ENCODE measurements at places on chromosomes 3 and 15.

GRCh38 chr3:126367316-126367805, 10.2 kb upstream of the KLF15 start:
- DNase-seq: no peak

GRCh38 chr3:66836363-66837152, 161.5 kb upstream of the KBTBD8 start:
- peak; percentile 4 for DNase-seq

DNA sequence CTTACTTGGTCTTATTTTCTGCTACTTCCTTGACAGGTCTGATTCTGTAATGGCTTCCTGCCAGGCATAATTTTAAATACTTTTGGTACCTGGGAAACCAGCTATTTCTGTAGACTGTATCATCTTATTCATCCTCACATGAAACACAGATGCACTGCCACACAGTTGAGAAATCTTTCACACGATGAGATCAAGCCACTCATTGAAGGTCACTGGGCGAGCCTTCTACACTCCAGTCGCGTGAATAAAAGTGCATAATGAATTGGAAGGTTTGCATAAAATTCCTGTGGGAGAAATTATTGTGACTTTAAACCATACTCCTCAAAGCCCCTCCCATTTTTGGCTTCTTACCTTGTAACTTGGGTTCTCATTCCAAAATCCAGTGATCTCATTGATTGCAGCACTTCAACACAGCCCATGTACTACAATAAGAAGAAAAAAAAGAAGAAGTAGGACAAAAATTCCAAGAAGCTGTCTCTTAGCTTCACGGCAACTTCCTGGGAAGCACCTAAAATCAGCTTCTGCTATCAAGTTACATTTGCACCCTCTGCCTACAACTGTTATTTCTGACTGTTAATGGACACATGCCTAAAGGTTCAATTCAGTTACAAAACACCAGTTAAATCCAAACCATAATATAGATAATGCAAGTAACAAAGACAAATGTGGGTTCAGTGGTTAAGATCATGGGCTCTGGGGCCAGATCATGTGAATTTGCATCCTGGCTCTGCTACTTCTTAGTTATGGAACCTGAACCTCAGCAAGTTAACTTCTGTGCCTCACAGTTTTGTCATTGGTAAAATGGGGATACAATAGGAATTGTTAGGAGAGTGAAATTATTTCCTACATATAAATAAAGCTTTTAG, 39.0 kb downstream of the SHC4 start:
- peak; percentile 57 for DNase-seq

DNA sequence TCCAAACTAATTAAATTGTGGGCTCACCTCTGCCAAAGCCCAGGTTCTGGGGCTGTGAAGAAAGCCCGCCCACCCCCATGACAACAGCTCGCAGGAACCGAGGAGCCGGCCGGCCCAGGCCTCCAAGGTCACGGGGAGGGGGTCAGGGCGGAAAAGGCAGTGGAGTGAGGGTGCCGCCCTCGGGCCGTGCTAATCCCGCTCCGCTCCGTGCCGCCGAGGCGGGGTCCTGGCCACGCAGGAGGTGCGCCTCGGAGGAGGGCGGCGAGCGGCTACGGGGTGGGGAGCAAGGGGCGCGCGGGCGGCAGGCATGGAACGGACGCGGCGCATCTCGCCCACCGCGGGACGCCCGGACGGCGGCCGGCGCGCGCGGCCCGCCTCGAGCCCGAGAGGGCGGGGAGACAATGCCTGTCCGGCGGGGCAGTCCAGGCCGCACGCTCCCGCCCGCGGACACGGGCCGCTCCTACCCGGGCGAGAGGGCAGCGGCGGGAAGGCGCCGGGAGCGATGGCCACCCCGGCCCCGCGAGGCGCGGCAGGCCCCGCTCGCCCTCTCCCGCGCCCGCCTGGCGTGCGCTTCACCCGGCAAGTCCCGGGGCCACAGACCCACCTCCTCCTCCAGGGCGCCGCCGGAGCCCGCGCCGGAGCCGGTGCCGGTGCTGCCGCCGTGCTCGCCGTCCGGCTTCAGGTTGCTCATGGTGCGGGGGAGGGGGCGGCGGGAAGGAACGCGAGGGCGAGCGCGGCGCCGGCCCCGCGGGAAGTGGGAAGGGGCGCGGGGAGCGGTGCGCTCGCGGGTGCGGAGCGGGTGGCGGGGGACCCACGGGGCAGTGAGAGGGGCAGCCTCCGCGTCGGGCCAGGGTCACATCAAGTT, 528 bp downstream of the RBPMS2 start:
- DNase-seq: peak; percentile 14

DNA sequence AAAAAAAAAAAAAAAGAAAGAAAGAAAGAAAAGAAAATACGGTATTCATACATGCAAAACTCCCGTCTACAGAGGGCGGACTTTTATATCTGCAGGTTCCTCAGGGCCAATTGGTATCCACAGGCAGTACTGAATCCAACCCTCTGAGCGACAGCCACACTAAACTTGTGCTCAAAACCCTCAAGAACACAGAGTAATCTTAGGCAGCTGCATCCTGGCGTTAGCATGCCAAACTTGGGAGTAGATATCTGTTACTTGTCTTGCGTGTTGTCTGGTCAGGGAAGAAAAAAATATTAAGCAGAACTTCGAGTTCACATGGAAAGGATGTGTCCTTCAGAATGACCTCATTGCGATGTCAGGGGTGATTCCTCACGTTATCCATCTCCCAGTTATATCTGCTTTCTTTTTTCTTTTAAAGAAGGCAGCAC, 12.8 kb downstream of the SNAP23 start:
- DNase-seq: no peak

DNA sequence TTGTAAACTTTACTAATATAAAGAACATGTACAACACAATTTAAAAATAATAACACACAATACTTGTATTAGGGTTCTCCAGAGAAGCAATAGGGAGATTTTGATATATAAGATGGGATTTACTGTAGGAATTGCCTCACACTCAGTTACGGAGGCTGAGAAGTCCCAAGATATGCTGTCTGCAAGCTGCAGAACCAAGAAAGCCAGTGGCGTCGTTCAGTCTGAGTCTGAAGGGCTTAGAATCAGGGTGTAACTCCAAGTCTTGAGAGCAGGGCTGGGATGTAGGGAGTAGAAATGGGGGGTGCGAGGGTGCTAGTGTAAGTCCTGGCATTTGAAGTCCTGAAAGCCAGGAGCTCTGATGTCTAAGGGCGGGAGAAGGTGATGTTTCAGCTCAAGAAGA, 206.6 kb upstream of the HES1 start:
- DNase-seq: no peak

DNA sequence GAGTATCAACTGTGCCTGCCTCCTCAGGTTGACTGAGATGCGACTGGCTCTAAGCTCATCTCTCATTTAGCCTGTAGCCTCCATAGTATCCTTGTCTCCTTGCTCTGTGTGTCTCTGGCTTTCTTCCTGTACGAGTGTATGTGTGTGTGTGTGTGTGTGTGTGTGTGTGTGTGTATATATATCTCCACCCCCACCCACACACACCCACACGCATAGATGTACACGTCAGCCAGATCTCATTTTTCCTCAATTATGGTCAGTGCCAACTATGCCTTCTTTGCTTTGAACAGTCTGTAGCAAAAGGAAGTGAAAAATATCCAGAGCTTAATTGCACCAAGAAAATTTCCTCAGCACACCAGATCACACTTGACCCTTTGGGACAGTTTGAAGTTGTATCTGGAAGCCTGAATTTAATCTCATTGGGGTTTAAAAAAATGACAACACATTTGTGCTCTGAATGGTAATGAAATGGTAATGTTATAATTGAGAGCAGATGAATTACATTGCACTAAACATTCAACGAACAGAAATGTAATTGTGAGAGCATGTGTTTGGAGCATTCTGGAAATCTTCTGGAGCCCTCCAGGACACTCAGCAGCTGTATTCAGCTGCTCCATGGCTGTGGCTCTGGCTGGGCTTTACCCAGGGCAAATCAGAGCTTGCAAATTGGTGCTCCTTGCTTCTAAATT, 63.6 kb downstream of the RYR3 start:
- peak; percentile 2 for DNase-seq

GRCh38 chr15:57334257-57334656, 42.0 kb upstream of the CGNL1 start:
- DNase-seq: peak; percentile 22

DNA sequence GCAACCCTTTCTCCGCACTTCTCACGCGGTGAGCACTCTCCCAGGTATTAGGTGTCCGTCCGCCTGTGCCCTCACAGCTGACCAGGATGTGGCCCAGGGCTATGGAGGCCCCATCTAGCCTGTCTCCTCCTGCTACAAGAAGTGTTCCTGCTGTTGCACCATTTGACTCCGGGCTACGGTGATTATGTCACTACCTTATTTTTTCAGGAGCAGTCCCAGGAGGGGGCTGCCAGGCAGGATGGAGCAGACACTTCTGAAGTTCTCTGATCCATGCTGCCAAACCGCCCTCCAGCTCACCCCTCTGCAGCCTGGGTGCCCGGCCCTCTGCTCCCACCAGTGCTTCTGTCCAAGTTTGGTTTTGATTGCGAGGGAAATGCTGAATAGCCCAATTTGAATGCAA, 36.9 kb downstream of the ZXDC start:
- DNase-seq: no peak

DNA sequence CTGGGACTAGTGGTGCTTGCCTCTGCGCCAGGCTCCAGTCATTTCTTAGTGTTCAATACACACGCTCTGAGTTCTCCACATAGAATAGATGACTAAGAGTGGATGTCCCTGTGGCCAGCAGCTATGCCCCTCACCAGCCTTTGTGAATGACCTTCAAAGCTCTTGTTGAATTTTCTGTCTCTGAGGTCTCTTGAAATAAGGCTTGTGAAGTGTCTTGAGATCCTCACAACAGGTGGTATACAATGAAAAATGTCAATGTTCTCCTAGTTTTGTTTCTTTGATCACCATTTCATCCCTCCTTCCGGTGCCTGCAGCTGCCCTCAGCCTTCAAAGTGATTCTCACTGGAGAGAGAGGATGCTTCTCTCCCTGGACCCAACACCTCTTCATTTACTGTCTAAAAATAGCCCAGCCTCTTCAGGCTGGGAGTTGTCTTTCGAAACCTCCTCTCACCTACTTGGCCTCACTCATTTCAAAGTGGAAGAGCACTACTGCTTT, 5.4 kb downstream of the MAPKBP1 start:
- no peak for DNase-seq

DNA sequence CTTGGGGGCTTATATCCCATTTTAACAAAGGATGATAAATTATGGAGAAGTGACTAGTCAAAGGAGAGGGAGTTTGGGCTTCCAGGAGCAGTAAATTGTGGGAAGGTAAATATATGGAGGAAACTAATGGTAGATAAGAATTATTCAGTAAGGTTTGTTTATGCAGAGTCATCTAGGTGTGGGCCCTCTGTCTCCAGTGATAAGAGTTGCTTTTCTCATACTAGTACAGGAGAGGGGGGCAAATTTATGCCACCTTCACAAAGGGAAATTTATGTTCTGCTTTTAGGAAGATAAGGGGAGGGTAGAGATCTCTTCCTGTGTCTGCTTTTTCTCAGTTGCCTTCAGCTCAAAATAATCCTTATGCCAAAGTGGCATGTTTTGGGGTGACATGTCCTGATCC, 383.7 kb upstream of the PPP2R3A start:
- no peak for DNase-seq

GRCh38 chr15:41987925-41988275, 15.5 kb upstream of the EHD4 start:
- no peak for DNase-seq

- no peak for DNase-seq
Observed at GRCh38 chr3:49417516-49418120, 4.7 kb downstream of the AMT start.

DNA sequence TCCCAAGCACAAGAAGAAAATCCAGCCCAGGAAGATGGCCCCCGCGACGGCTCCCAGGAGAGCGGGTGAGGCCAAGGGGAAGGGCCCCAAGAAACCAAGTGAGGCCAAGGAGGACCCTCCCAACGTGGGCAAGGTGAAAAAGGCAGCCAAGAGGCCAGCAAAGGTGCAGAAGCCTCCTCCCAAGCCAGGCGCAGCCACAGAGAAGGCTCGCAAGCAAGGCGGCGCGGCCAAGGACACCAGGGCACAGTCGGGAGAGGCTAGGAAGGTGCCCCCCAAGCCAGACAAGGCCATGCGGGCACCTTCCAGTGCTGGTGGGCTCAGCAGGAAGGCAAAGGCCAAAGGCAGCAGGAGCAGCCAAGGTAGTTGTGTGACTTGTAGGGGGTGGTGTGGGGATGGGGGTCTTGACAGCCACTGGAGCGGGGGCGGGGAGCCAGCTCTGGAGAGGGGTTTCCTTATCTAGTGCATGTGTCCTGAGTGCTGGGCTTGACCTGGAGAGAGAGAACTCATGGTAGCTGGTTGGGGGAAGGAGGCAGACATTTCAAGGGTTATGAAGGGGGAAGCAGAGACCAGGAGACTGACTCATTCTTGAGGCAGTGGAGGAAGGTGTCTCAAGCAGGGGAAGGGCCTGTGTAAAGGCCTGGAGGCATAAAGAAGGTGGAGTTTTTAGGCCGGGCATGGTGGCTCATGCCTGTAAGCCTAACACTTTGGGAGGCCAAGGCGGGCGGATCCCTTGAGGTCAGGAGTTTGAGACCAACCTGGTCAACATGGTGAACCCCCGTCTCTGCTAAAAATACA, 6.2 kb downstream of the H1-8 start:
- no peak for DNase-seq

DNA sequence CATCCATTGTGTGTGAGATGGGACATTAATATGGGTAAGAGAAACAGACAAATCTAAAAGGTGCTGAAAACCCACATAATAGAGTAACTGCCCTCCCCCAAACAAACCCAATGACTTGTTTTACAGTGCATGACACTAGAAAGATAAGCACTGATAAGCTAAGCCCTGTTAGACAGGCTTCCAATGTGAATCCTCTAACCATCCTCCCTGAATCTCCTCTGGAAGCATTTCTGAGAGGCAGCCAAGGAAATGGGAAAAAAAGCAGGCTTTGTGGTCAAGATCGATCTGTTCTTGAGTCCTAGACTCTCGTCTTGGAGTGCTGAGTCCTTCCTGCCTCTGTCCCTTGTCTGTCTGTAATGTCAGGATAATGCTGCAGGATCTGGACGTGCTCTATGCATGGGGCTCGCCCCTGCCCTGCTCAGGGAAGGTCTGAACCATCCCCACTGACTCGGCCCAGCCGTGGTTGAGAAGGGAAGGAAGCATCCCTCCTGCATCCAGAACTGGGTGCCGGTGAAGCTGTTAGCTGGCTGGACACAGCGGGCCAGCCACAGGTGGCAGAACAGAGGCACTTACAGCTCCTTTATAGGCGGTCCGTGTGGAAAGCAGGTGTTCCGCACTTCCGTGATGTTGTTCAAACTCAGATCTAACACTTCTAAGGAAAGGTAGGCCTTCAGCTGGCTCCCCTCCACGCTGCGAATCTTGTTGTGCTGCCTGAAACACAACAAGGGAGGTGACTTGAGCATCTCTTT, 84.1 kb downstream of the LRIG1 start:
- DNase-seq: peak; percentile 78

DNA sequence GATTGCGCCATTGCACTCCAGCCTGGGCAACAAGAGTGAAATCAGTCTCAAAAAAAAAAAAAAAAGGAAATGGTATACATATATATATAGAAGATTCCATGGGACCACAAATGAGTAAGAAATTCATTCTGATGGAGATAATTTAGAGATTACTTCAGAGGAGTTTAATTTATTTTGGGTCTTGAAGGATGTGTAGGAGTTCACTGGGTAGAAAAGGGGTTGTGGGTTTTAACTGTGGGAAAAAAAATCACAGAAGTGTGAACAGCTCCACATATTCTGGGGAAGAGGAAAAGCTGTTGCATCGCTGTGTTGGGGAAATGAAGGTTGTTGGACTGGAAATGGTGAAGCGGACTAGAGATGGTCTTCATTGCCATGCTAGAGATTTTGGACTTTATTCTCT, 4.1 kb upstream of the ICE2 start:
- DNase-seq: no peak

Measured in fibroblast of lung (primary cell).